ENCODE measurements at places on chromosomes 2 and 18.
A peak's percentile ranks its signal among the peaks of the same experiment; 100 is the strongest.

DNA sequence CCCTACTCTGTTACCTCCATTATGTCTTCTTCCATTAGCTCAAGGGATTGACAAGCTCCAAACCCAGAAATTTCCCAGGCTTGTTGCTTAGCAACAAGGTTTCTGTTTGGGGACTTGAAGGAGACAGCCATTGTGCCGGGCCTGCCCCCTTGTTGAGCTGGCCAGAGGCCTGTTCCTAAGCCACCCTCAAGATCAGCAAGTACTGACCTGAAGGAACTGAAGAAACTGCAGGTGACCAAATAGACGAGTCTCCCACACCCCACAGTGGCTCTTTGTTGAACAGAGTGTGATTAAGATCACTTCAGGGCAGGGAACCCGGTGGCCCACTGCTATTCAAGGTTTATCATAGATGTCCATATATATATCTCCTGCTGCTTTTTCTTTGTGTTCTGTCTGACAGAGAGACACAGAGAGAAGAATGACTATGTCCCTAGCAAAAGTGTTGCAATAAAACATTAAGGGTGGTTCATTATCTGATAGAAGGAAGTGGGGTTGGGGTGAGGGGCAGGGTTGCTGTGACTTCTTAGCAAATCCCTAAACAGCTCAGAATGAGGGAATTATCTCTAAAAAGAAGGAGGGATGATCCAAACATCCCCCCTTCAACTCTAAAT, 69.2 kb downstream of the RNF144A start:
- DNase-seq = no peak

DNA sequence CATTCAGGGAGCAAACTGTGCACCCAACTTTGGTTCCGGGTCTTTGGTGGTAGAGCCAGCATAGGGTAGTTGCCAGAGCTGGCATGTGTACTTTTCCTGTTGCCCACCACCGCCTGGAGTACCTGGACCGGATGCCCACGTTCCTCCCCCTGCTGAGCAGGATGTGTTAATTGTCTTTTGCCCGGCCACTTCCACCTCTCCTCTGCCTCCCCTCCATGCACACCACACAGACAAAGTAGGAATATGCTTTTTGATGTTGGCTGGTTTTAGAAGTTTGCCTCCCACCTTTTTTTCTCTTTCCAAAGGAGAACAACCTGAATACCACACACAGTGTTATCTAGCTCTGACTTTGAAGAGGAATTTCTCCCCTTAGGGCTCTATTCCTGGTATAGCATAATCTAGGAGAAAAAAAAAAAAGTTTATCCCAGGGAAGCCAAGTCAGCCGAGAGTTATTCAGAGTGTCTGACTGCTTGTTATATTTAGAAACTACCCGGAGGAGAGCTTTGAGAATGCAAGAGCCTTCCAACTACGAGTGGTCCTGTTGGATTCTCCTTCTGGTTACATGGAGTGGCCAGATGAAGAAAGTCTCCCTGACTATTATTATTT, 111.9 kb downstream of the SETBP1 start:
- DNase-seq = no peak

- DNase-seq = no peak
These were observed 191.1 kb downstream of the IKZF2 start for GRCh38 chr2:212960336-212960735.

DNA sequence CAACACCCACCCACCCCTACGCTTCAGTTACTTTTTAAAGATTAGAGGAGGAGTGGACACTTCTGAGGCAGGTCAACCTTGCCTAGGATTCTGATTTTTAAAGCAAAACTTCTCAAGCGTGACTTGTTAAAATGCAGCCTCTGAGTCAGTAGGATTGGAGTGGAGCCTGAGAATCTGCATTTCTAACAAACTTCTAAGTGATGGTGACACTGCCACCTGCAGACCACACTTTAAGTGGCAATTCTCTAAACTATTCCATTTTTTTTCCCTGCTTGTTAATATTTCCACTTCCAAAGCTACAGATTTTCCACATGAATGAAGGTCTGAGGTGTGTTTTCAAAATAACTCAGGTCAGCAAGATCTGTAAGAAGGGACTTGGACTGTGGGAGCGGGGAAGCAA, 171.1 kb upstream of the CCDC150 start:
- no peak for DNase-seq

- DNase-seq = no peak
These were observed 160.7 kb upstream of the ZSWIM2 start for GRCh38 chr2:187009483-187010239.

DNA sequence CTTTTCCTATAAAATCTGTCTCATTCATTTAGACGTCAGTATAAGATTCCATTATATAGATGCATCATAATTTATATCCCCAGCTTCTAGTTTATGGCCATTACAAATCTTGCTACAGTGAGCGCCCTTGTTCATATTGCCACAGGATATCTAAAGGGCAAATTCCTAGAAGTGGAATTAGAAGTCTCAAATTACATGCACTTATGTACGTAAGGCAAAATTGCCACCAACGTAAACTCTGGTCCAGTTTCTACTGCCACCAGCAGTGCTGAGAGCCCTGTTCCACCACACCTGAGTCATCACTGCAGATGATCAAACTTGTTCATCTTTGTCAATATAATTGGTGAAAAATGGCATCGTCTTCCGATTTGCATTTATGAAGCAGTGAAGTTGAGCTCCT, 90.9 kb upstream of the ID2 start:
- DNase-seq = peak; percentile 85

- no peak for DNase-seq
These were observed 3.7 kb upstream of the MFSD6 start for GRCh38 chr2:190404487-190404886.

GRCh38 chr2:12712881-12713280, 3.9 kb upstream of the TRIB2 start:
- DNase-seq = no peak

GRCh38 chr2:185607945-185608344, 130.7 kb upstream of the FSIP2 start:
- no peak for DNase-seq

DNA sequence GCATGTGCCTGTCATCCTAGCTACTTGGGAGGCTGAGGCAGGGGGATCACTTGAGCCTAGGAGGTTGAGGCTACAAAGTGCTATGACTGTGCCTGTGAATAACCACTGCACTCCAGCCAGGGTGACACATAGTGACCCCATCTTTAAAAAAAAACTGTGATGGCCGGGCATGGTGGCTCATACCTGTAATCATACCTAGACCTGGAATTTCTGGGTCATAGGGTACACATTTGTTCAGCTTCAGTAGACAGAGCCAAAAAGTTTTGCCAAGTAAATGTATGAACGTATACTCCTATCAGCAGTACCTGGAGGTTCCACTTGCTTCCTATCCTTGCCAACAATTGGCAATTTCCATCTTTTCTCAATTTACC, 6.4 kb upstream of the IGFBP2 start:
- no peak for DNase-seq

DNA sequence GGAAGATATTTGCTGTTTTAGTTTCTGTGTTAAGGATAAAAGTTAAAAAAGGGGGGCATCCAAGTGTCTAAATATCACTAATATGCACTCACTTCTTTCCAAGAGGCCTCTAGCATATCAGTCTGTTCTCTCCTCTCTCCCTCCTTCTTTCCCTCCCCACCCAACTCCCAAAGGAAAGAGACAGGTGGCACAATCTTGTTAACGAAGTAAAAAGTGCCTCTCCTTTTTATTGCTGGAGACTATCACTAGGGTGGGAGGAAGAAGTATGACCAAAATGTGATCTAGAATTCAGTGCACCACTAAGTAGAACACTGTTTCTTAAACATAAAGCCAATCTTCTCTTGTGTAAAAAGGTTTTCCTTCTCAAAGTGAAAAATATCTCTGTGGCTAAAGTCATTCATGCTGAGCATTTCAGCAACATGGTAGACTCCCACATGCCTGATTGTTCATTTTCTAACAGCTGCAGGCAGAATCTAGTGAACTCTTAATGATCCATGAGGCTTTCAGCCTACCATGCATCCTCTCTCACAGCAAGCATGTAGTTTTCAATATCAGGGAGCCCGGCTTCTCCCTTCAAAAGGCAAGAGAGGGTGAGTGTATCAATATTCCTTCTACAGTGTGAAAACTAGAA, 39.5 kb downstream of the RNU4ATAC start:
- no peak for DNase-seq

- no peak for DNase-seq
These were observed 422 bp upstream of the MRPL53 start for GRCh38 chr2:74472945-74473258.

DNA sequence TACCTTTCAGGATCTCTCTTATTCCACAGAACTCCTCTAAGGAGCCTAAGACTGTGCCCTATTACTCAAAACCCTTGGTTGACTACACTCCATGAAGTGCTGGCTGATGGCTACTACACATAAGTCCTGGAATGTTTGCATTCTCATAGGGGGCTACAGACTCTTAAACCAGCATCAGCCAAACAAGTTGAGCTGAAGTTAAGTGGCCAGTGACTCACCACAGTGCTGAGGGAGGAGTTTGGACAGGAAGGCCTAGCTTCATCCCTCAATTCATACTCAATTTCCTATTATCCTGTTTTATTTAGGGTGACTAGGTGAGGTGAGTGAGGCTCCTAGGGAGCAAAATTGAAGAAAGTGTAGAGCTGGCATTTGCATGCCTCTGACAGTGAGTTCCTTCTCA, 246.7 kb downstream of the SMAD2 start:
- no peak for DNase-seq

GRCh38 chr2:159094173-159094737, 125.8 kb downstream of the TANC1 start:
- DNase-seq = peak; percentile 1

DNA sequence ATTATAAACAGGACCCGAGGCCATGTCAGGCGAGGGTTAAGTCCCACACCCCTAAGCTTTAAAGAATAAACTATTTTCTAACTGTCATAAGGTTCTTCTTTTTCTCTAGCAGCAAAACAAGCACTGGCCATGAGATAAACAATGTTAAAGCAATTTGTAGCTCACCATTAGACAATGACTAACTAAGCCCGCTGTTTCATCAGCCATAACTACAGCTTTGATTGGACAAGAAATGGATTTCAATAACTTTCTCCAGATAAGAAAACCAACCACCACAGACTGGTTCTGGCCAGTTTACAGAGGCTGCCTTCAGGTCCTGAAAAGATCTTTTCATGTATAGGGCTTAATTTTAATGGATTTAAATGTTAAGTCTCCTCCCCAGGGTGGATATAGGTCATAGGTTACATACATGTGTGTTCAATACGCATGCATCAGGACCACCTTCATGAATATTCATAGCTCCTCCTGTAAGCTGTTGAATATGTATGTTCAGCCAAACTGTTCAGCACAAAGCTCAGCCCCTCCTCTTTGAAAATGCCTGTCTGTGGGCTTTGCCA, 108.7 kb upstream of the RAB6C start:
- DNase-seq = no peak

DNA sequence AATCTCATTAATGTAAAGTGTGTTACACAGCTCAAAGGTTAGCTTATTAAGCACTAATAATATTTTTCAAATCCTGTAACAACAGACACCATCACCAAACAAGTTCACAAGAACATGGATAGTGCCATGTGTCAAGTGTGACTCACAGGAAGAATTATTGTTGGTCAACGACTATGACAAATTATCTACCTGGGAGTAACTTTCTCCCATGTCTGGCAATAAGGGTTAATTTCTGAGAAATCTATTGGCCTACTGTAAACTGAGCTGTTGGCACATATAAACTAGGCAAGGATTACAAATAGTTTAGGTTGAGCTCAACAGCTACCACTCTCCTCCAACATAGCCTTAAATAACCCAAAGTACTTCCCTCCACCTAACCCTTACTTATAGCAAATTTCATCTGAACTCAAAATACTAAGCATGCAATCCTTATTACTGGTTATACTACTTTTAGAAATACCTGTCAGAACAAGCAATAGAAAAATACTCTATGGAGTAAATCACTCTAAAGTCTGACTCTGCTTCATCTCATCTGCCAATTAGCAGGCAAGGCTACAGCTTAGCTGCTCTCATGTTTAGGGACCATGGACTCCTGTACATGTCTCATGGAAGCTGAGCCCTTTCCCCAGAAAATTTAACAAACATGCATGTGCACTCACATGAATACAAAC, 223.0 kb downstream of the NBAS start:
- no peak for DNase-seq

- no peak for DNase-seq
These were observed at the start of gene TUBB6 for GRCh38 chr18:12307701-12308385. Gene TUBB6, plus strand, starts transcription at chr18:12308241. Its CDS starts 52 bp downstream, at chr18:12308293.

- no peak for DNase-seq
These were observed 9.3 kb upstream of the STAT1 start for GRCh38 chr2:191023235-191023679.

GRCh38 chr2:185658750-185659149, 79.9 kb upstream of the FSIP2 start:
- DNase-seq = no peak

DNA sequence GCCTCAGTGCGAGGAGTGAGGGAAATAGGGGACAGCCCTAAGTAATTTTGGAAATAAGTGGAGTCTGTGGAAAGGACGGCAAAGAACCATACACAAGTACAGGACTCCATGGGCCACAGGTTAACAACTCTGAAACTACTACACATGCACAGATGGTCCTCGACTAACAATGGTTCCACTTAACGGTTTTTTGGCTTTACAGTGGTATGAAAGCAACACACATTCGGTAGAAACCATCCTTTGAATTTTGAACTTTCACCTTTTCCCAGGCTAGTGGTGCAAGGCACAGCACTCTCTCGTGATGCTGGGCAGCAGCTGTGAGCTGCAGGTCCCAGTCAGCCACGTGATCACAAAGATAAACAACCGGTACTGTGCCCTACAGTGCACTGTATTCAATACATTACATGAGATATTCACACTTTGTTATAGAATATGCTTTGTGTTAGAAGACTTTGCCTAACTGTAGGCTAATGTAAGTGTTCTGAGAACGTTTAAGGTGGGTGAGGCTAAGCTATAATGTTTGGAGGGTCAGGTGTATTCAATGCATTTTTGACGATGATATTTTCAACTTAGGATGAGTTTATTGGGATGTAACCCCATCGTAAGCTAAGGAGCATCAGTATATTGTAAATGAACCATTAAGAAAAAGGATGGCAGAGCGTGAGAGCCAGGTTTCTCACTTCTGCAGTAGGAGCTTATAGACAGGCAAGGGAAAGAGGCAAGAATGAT, 44.6 kb downstream of the TBC1D8 start:
- DNase-seq = peak; percentile 54

GRCh38 chr2:217863883-217864282, 138.9 kb downstream of the TNS1 start:
- no peak for DNase-seq
